ENCODE measurements at places on chromosomes 6 and 20. TPM values are rescaled to one million over a fixed set of nuclear protein-coding genes. Genes with fewer than 3 reads are reported as not detected.
A peak's percentile ranks its signal among the peaks of the same experiment; 100 is the strongest.

GRCh38 chr6:30799210-30799609 is 54.9 kb upstream of the IER3 start:
- no peaks in the 10 kb centered on the region for H3K36me3 ChIP-seq
- no peak for DNase-seq
- no peak overlapping the region for H3K4me3 ChIP-seq
- H3K27ac ChIP-seq: no peak overlapping the region
- peaks cover 10% of the 10 kb centered on the region for H3K4me1 ChIP-seq

GRCh38 chr6:142395768-142396231 is 94.0 kb downstream of the ADGRG6 start:
- H3K4me1 ChIP-seq: no peaks in the 10 kb centered on the region
- DNase-seq: no peak
- H3K36me3 ChIP-seq: peaks cover 4% of the 10 kb centered on the region

DNA sequence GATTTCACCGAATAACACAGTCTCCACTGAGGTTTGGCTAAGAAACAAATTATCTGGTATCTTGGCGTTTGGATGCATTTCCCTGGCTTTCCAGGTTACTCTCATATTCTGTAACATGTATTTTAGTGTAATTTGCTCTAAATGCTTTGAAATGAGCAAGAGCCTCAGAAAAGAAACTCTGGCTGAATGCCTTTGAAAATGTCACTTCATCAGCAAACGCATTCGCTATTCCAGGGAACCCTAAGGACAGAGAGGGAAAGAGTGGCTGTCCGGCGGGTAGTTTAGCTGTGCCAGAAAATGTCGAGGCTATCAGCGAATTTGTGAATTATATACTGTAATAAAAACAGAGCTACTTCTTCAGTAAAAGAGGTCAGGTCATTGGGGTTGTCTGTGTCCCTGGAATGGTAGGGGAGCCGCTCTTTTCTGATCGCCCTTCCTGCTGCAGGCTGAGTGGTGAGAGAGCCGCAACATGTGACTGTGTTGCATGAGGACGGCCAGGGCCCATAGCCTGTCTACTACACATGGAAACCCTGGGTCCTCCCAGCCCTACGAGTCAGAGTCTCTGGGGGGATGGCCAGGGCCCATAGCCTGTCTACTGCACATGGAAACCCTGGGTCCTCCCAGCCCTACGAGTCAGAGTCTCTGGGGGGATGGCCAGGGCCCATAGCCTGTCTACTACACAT is 57.3 kb downstream of the SMOC2 start:
- no peaks in the 10 kb centered on the region for H3K27me3 ChIP-seq
- H3K4me1 ChIP-seq: no peaks in the 10 kb centered on the region
- H3K4me3 ChIP-seq: no peak overlapping the region
- H3K36me3 ChIP-seq: no peaks in the 10 kb centered on the region
- DNase-seq: no peak

SLC13A3 gene
- total RNA-seq: 2.3 TPM

SIRPB1 gene
- total RNA-seq: not detected

PET117 gene
- 20.3 TPM for total RNA-seq

GRCh38 chr6:39432330-39433025 is 110.0 kb upstream of the KCNK16 start:
- H3K36me3 ChIP-seq: no peaks in the 10 kb centered on the region
- H3K4me3 ChIP-seq: no peak overlapping the region
- H3K27me3 ChIP-seq: no peaks in the 10 kb centered on the region
- DNase-seq: no peak

- H3K27ac ChIP-seq: no peak overlapping the region
- no peaks in the 10 kb centered on the region for H3K27me3 ChIP-seq
- DNase-seq: no peak
- no peaks in the 10 kb centered on the region for H3K36me3 ChIP-seq
- no peak overlapping the region for H3K4me3 ChIP-seq
Observed at GRCh38 chr20:24895898-24896658, 53.0 kb upstream of the CST7 start.

GRCh38 chr6:150024646-150025155 is 631 bp downstream of the RAET1L start:
- peaks cover 17% of the 10 kb centered on the region for H3K4me1 ChIP-seq
- DNase-seq: no peak
- H3K36me3 ChIP-seq: no peaks in the 10 kb centered on the region

PKHD1 gene
- total RNA-seq: 0.32 TPM

GRCh38 chr6:43831191-43831590 is 61.2 kb downstream of the VEGFA start:
- DNase-seq: no peak
- H3K27me3 ChIP-seq: no peaks in the 10 kb centered on the region
- H3K4me1 ChIP-seq: no peaks in the 10 kb centered on the region
- H3K36me3 ChIP-seq: no peaks in the 10 kb centered on the region

GRCh38 chr6:73978330-73978729 is 282.3 kb downstream of the CD109 start:
- H3K27me3 ChIP-seq: no peaks in the 10 kb centered on the region
- DNase-seq: no peak
- no peak overlapping the region for H3K4me3 ChIP-seq

GRCh38 chr6:149941583-149942460 is at the start of gene ULBP2:
ULBP2 (plus strand) TSS chr6:149942014; CDS start chr6:149942073, 59 bp downstream.
- H3K27ac ChIP-seq: no peak within 1 kb of the TSS
- peak within 1 kb of the TSS; percentile 46 for H3K4me3 ChIP-seq
- peak; percentile 87 for DNase-seq

JPH2 gene
- total RNA-seq: 4.7 TPM

GRCh38 chr20:57103146-57103800 is 163.2 kb downstream of the BMP7 start:
- H3K4me3 ChIP-seq: no peak overlapping the region
- no peaks in the 10 kb centered on the region for H3K27me3 ChIP-seq
- no peak overlapping the region for H3K27ac ChIP-seq
- DNase-seq: no peak
- H3K36me3 ChIP-seq: no peaks in the 10 kb centered on the region

ZNF831 gene
- total RNA-seq: not detected

RSPH9 gene
- 0.57 TPM for total RNA-seq

POM121L2 gene
- not detected for total RNA-seq

SLPI gene
- total RNA-seq: 118 TPM

DNA sequence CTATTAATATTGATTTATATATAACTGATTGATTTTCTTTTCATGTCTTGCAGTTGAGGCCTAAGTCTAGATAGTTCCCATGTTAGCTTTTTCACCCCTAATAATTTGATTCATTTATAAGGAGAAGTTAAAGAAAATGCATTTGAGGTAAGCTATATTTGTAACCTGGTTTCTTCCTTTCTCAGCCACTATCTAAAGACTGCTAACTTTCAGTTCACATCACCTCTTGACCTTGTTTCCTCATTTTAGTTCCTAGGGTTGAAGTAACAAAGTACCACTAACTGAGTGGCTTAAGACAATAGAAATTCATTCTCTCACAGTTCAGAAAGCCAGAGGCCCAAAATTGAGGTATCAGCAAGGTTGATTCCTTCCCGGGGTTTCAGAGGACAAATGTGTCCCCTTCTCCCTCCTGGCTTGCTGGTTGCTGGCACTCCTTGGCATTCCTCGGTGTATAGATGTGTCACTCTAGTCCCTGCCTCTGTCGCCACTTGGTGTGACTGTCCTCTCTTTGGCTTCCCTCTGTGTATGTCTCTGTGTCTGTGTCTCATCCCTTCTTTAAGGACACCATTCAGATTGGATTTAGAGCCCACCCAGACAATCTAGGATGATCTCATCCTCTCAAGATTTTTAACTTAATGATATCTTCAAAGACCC is 55.9 kb upstream of the C20orf144 start:
- peaks cover 41% of the 10 kb centered on the region for H3K36me3 ChIP-seq
- H3K27me3 ChIP-seq: no peaks in the 10 kb centered on the region
- DNase-seq: no peak
- no peak overlapping the region for H3K4me3 ChIP-seq
- no peaks in the 10 kb centered on the region for H3K4me1 ChIP-seq

- H3K4me1 ChIP-seq: peaks cover 7% of the 10 kb centered on the region
- no peaks in the 10 kb centered on the region for H3K27me3 ChIP-seq
- H3K27ac ChIP-seq: no peak overlapping the region
- H3K36me3 ChIP-seq: no peaks in the 10 kb centered on the region
- no peak overlapping the region for H3K4me3 ChIP-seq
Observed at GRCh38 chr6:16102208-16102607, 26.7 kb upstream of the MYLIP start.

EBF4 gene
- total RNA-seq: 5.9 TPM

GRCh38 chr6:43511824-43512415 is 1.8 kb upstream of the LRRC73 start:
- peaks cover 44% of the 10 kb centered on the region for H3K36me3 ChIP-seq
- no peaks in the 10 kb centered on the region for H3K27me3 ChIP-seq
- no peak overlapping the region for H3K4me3 ChIP-seq
- no peak for DNase-seq
- no peak overlapping the region for H3K27ac ChIP-seq

GRCh38 chr6:112044196-112044595 is 9.7 kb upstream of the CCN6 start:
- H3K4me3 ChIP-seq: no peak overlapping the region
- H3K27ac ChIP-seq: no peak overlapping the region
- H3K4me1 ChIP-seq: peaks cover 28% of the 10 kb centered on the region
- H3K36me3 ChIP-seq: no peaks in the 10 kb centered on the region

UNC93A gene
- 26.4 TPM for total RNA-seq

GRCh38 chr6:150152891-150153876 is 10.3 kb downstream of the PPP1R14C start:
- no peaks in the 10 kb centered on the region for H3K36me3 ChIP-seq
- H3K4me3 ChIP-seq: no peak overlapping the region
- peaks cover 52% of the 10 kb centered on the region for H3K4me1 ChIP-seq
- peaks cover 27% of the 10 kb centered on the region for H3K27me3 ChIP-seq

DNA sequence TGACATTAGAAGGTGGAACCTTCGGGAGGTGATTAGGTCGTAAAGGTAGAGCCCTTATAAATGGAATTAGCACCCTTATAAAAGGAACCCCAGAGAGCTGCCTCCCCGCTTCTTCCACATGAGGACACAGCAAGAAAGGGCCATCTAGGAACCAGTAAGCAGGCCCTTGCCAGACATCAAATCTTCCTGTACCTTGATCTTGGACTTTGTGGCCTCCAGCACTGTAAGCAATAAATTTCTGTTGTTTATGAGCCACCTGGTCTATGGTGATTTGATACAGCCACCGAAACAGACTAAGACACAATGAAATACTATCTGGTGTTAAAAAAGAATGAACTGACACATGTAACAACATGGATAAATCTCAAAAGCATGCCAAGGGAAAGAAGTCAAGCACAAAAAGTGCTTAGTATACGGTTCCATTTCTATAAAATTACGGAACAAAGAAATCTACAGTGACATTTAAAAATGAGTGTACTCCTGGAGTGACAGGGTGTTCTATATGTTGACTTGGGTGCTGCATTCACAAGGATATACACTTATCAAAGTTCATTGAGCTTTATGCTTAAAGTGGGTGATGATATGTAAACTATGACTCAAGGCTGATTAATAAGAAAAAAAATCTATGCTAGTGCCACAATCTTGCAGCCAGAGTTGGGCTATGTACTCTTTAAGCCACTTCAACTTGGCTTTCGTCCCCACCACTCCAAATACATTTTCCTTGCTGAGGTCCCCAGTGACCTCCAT is 18.4 kb downstream of the SERPINB1 start:
- H3K4me1 ChIP-seq: peaks cover 10% of the 10 kb centered on the region
- DNase-seq: no peak
- H3K4me3 ChIP-seq: no peak overlapping the region
- H3K27ac ChIP-seq: no peak overlapping the region

GRCh38 chr20:38728911-38729642 is 4.8 kb downstream of the SLC32A1 start:
- no peak overlapping the region for H3K27ac ChIP-seq
- DNase-seq: no peak

NMBR gene
- not detected for total RNA-seq

DNA sequence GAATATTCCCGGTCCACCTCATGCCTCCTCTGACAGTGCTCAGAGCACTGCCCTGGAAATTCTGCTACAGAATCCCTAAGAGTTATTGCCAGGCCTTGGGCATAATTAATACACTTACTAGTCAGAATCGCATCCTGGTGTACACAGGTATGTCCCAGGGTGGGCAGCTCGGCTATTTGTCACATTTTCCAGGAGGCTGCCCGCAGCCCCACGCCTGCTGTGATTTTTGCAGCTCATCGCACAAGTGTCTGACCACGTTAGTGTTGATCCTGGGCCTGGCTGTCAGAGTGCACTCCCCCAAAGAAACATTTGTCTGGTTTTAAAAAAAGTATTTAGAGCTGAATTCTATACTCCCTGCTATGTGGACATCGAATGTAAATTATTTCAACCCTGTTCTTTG is 105.4 kb downstream of the CD83 start:
- no peak overlapping the region for H3K4me3 ChIP-seq
- H3K27me3 ChIP-seq: no peaks in the 10 kb centered on the region
- no peak overlapping the region for H3K27ac ChIP-seq
- no peak for DNase-seq
